Activated T-helper 2 cell treated with anti-CD3 and anti-CD28 coated beads, Interferon-gamma antibody, Interleukin-2, Interleukin-4, amounts not matched to agents 10 μg/mL and 5 μg/mL and 100 μg/mL, durations not matched to agents 14 hours and 24 hours and 36 hours (primary cell): ENCODE measurements at places on chromosomes 3 and 15. TPM values are rescaled to one million over a fixed set of nuclear protein-coding genes. Genes with fewer than 3 reads are reported as not detected.

The ZPLD1 gene
- total RNA-seq = not detected in 2 replicates

The SI gene
- total RNA-seq = not detected in 2 replicates

DNA sequence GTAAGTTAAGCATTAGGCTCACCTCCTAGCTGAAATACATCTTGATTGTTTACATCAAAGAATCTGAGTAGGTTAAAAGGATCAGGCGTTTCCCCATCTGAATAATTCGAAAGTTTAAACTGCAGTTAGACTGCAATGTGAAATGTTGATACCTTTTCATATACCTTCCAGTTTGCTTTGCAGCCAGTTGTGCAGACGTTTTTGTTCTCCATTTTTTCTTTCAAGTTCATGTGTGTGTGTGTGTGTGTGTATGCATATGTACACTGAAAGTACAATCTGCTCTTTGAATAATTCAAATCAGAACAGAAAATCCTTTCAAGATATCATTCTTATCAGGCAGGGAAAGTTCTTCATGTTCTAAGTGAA lies 2.9 kb downstream of the ITPR1 start:
- no peak for DNase-seq

- DNase-seq = no peak
Measured at GRCh38 chr3:71066849-71067261, 516.7 kb downstream of the FOXP1 start.

- no peak for DNase-seq
Measured at GRCh38 chr3:55435491-55435890, 51.6 kb downstream of the WNT5A start.

DNA sequence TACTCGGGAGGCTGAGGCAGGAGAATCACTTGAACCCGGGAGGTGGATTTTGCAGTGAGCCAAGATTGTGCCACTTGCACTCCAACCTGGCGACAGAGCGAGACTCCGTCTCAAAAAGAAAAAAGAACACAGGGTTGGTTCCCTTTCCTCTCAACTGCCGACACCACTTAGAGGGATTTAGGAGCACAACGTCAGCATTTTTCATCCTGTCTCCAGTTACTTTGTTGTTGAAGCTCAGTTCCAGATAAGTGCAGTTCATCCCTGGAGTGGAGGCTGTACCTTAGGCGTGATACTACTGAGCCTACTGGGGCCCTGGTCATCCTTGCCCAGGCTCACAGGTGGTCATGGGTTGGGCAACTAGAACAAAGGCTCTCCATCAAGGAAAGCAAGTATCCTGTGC lies 15.3 kb upstream of the GK5 start:
- no peak for DNase-seq

GRCh38 chr3:107861904-107862303 lies 228.9 kb downstream of the CD47 start:
- no peak for DNase-seq

The SLC7A14 gene
- total RNA-seq = not detected in 2 replicates

GRCh38 chr3:71045917-71046282 lies 537.6 kb downstream of the FOXP1 start:
- DNase-seq = no peak

The INO80 gene
- 33.2 and 35.2 TPM in 2 replicates for total RNA-seq

GRCh38 chr3:166248784-166249183 lies 411.6 kb upstream of the BCHE start:
- DNase-seq = no peak

The PPP1R2 gene
- 74.2 and 75.0 TPM in 2 replicates for total RNA-seq

The ANKRD28 gene
- total RNA-seq = 44.2 and 45.5 TPM in 2 replicates

- no peak for DNase-seq
Measured at GRCh38 chr3:73586190-73586589, 38.6 kb downstream of the PDZRN3 start.

The IMPG2 gene
- total RNA-seq = 0.05 and 0.09 TPM in 2 replicates

The GPR156 gene
- not detected in 2 replicates for total RNA-seq

DNA sequence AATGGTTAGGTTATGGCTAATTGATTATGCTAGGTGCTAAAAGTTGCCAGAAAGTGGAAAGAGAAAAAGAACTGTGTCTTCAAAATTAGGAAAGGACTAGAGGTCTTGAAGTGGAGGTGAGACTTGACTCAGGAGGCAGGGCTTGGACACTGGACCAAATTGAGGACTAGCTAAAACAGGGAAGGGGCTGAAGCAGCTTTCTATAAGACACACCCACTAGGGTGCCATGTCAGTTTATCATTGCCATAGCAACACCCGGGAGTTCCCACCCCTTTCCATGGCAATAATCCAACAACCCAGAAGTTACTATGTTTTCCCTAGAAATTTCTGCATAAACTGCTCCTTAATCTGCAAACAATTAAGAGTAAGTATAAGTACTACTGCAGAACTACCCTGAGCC lies 42.9 kb upstream of the MITF start:
- no peak for DNase-seq

The SLC51B gene
- not detected in 2 replicates for total RNA-seq

The RHCG gene
- not detected in 2 replicates for total RNA-seq

- no peak for DNase-seq
Measured at GRCh38 chr3:149771652-149772271, 19.5 kb upstream of the COMMD2 start.

GRCh38 chr3:77456431-77456830 lies 416.5 kb downstream of the ROBO2 start:
- no peak for DNase-seq

DNA sequence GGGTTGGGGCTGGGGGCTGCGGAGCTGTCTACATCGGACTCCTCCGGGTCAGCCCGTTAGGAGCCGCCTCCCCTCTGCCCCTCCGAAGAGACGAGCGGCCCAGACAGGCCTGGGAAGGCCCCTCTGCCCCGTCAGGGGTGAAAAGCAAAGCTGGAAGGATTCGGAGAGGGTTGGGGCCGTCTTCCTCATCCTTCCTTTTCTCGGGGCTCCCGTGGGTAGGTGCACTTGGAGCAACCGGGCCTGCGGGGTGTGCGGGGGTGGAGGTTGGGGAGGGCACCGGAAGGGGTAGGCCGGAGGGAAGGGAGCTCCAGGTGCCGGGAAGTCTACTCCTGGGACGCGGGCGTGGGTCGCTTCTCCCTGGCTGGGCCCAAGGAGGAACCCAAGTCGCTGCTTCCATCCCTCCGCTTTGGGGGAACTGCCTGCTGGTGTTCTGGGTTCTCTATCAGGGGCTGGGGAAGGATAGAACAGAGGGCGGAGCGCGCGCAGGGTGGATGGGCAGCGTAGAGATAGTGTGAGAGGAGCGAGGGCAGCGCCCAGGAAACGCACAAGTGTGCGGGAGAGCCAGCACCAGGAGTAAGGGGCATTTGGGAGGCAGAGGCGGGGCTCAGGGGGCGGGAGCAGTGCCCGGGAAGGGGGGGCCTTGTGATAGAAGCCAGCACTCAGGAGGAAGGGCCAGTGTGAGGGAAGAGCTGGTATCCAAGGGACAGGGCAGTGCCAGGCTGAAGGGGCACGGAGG lies 590 bp downstream of the POLR2H start:
- peak; percentile 34 for DNase-seq

The KLHL40 gene
- not detected in 2 replicates for total RNA-seq

GRCh38 chr3:123290962-123291361 lies 89.2 kb downstream of the SEC22A start:
- DNase-seq = no peak

- DNase-seq = no peak
Measured at GRCh38 chr3:78895528-78895927, 872.3 kb downstream of the ROBO1 start.

The FRMD5 gene
- total RNA-seq = 0.07 and 0.09 TPM in 2 replicates

The GOLGA6A gene
- not detected in 2 replicates for total RNA-seq

GRCh38 chr3:59320080-59320479 lies 270.3 kb upstream of the CFAP20DC start:
- DNase-seq = no peak

The KBTBD8 gene
- total RNA-seq = 10.4 and 13.4 TPM in 2 replicates

The PLA2G4E gene
- total RNA-seq = not detected in 2 replicates

- DNase-seq = no peak
Measured at GRCh38 chr3:157327018-157327417, 109.6 kb upstream of the PTX3 start.

- no peak for DNase-seq
Measured at GRCh38 chr15:82647835-82648256, 683 bp upstream of the CPEB1 start.

DNA sequence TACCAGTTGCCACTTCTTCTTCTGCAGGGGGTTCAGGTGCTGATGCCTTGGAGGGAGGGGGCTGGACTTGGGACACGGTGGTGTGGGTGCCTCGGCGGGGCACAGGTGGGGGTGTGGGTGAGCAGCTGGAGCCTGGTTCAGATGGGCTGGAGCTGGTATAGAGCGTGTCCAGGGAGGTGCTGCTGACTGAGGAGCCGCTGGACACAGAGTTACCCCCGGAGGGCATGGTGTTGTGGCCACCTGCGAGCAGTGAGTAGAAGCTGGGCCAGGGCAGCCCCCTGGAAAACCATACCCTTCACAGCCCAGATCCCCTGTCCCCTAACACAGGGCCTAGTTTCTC lies 4.2 kb downstream of the NCKIPSD start:
- no peak for DNase-seq

The UQCRC1 gene
- total RNA-seq = 248 and 273 TPM in 2 replicates

GRCh38 chr3:159764490-159765029 lies 224.1 kb upstream of the IL12A start:
- DNase-seq = no peak

DNA sequence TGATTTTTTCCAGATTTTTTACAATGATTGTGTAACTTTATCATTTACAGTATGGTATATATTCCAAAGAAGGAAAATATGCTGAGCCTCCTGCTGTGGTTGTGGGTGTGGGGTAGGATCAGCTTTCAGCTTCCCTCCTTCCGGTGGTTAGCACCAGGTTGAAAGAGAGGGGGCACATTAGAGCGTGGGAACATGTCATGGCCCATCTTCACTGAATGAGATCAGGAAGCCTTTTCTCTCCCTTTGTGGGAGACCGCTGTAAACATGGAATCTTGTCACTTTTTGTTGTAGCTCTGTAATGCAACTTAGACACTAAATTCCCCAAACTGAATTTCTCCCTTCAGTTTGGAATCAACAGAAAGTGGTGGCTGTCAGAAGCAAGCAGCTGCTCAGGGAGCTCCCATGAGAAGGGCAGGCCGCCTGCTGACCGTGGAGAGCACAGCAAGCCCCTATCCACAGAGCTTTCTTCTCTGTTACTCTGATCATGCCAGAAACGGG lies 86.7 kb upstream of the LIMD1 start:
- no peak for DNase-seq

GRCh38 chr3:72951259-72951722 lies 45.3 kb upstream of the PPP4R2 start:
- DNase-seq = no peak

The PDZRN3 gene
- total RNA-seq = not detected in 2 replicates

DNA sequence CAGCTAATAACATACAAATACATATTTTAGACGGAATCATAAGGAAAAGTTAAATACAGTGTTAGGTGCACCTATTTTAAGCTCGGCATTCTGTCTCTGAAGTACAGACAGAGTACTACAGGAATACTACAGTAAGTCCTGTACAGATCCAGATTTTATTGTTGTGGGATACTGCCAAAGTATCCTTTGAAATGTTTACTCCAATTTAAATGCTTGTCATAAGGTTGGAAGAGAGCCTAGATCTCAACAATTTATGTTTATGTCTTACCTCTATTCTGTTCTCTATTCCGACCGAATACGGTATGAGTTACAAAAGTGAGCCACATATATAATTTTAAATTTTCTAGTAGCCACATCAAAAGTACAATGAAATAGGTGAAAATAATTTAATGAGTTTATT lies 25.3 kb downstream of the PLD1 start:
- no peak for DNase-seq

GRCh38 chr15:101457696-101458095 lies 31.8 kb downstream of the PCSK6 start:
- no peak for DNase-seq

The TMCO5A gene
- not detected in 2 replicates for total RNA-seq

The AMT gene
- 3.9 and 5.0 TPM in 2 replicates for total RNA-seq

DNA sequence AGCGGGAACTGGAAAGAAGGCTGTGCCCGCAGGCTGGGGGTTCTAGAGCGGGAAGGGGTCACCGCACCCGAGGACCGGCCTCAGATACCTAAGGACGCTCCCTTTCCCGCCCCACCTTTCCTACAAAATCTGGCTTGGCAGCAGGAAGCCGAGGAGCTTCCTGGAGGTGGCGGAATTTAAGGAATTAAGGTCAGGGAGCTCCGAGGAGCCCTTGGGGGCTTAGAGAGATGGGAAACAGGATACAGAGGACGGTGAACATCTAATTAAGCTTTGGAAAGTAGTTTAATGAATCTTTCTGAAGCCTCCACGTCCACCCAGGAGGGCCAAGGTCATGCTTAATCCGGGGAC lies 507 bp upstream of the AP3B2 start:
- DNase-seq = no peak

DNA sequence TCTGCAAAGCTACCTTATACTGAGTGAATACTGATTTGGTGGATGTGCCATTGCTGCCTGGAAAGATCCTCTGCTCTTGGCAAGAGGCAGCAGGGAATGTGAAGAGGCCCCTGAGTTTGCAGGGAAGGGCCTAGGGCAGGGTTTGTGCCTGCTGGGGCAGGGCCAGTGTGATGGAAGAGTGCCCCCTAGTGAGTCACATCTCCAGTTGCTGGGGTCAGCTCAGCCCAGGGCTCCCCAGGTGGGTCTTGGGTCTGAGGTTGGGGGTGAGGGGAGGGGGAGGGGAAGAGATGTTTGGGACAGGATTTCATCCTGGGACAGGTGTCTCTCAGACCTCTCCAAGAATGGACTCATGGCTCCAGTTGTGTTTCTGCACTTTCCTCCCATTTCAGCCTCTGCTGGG lies 4.1 kb upstream of the AMOTL2 start:
- DNase-seq = no peak

DNA sequence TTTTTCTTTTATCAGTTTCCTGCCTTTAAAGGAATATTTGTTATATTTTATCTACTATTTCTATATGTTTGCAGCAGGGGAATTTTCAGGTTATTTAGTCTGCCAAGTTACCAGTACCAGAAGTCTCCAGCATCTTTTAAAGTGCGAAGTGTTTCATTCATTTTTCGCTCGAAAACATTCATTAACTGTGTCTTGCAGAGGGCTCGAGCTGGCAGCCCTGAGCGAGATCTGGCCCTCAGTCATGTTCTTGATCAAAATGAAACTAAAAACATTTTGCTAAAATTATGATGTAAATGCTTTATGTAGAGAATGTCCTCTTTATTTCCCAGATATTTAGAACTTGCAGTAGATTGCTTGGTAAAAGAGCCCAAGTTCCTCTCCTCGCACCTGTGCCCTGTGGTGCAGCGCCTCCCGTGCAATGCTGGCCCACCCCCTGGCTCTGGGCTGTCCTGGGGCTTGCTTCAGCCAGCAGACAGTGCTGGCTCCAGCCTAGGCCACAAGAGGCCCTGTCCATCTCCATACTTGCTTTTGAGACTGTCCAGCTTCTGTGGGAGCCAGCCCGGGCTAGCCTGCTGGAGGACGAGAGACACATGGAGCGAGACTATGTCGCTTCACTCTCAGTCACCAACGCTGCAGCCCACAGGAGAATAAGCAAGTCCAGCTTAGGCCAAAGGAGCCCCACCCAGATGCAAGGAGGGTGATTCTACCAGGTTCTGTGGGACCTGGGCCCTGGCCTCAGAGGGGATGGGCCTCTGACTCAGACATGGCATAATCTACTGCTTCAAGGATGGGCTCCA lies 71.9 kb upstream of the PRR23E start:
- no peak for DNase-seq

- peak; percentile 10 for DNase-seq
Measured at GRCh38 chr3:61894988-61895935, 333.9 kb downstream of the PTPRG start.

- no peak for DNase-seq
Measured at GRCh38 chr15:79804838-79805237, 92.0 kb downstream of the MTHFS start.

The KIF7 gene
- total RNA-seq = 3.5 and 4.2 TPM in 2 replicates
